ENCODE measurements at places on chromosomes 2 and 18.

DNA sequence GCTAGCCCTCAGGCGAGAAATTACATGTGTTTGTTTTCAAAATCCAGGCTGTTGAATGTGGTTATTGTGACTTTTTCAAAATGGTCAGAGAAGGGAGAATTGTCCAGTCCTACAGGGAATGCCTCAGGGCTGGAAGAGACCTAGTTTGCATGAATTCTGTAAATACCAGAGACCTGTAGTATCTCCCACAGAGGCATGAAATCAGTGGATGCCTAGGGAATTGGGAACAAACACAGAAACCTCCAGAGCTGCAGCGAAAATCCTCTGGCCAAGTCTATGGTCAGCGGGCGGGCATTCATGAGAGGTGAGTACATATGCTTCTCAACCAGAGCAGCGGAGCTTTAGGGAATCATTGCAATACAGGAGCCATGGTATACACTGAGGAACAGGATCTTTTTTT, 1596.5 kb upstream of the NXPH2 start:
- no peak for DNase-seq

GRCh38 chr18:1308686-1309085, 404.0 kb downstream of the ADCYAP1 start:
- no peak for DNase-seq

DNA sequence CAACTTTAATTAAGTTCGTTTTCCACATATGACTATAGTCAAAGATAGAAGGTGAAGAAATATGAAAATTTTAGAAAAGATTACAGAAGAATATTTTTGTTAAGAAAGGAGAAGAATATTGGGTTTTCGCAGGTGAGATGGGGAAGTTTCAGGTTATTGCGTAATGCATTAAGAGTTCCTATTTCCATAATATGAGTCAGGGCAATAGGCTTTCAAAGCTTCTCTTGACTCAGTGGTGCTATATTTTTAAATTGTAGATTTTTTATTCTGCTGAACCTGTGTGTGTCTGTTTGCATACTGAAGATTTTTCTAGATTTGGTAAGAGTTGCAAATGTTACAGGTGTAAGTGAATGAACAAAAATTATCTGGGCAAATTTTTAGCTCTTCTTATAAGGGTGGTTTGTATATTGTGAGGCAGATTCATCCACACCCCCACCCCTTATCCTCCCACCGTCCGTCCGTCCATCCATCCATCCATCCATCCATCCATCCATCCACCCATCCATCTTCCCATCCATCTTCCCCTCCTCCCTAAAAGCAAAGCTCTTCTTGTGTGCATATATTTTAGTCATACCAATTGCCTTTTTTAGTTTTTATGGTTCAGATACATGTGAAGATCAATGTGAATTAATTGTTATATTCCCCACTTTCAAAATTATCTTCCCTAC, 69.6 kb downstream of the MYO1B start:
- no peak for DNase-seq

GRCh38 chr18:8468921-8469335, 140.3 kb upstream of the RAB12 start:
- no peak for DNase-seq

GRCh38 chr2:207836521-207837133, 66.9 kb upstream of the FZD5 start:
- no peak for DNase-seq

DNA sequence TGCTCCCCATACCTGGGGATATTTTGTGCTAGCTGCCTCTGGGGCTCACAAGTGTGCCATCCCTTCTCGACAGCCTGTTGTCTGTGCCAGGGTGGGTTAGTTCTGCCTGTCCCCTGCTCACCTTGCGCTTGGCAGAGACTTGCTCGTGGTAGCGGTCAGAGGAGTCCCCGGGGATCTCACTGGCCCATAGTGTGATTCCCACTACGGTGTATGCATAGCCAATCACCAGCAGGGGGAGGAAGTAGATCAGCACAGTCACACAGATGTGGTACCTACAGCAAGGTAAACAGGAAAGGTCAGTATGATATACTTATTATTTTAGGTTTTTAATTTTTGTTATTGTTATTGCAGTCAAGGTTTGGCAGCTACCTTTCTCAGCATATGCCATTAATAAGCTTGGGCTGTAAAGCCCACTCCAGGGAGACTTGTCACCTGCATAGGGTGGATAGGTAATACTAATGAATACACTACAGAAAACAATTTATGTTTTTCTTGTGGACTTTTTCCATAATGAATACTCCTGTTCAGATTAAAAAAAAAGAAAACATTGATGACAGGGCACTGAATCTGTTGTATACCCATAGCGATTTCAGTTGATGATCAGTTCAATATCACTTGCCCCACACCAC, 95.2 kb downstream of the POLE4 start:
- DNase-seq, result no peak

GRCh38 chr2:126858436-126858835, 40.3 kb upstream of the TEX51 start:
- no peak for DNase-seq

DNA sequence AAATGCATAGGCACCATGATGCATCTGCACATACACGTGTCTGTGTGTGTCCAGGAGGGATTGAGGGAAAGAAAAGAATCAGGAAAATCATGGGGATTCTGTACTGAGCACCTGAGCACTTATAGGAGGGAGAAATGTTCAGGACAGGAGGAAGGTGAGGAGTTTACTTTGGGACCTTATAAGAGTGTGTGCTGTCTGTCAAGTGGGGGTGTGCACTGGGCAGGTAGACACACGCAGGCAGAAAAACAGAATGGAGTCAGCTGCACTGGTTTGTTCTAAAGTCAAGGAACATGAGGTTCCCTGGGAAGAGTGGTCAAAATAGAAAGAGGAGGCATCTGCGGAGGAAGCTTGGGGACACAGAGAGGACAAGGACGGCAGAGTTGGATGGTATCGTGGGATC, 92.2 kb upstream of the KCTD1 start:
- no peak for DNase-seq

GRCh38 chr2:233100192-233100998, 40.3 kb downstream of the INPP5D start:
- DNase-seq, result no peak

- DNase-seq, result no peak
Measured at GRCh38 chr2:1249897-1250687, 163.2 kb upstream of the TPO start.

GRCh38 chr2:152506843-152507242, 171.9 kb downstream of the FMNL2 start:
- DNase-seq, result no peak

DNA sequence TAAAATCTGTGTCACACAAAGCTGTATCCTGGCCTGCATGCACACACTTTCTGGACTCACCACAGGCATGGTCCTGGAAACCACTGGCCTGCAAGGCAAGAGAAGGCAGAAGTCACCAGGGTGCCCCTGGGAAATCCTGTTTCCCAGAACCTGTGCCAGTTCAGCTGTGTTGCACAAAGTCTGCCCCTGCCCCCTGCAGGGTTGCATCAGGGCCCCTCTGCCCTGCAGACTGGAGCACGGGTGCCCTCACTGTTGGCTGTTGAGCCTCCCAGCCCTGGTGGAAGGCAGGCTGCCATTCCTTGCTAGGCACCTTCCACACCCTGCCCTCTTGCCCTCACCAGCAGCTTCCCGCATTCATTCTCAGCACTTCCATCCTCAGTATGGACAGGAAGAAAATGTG, 18.0 kb upstream of the TUBB6 start:
- no peak for DNase-seq

DNA sequence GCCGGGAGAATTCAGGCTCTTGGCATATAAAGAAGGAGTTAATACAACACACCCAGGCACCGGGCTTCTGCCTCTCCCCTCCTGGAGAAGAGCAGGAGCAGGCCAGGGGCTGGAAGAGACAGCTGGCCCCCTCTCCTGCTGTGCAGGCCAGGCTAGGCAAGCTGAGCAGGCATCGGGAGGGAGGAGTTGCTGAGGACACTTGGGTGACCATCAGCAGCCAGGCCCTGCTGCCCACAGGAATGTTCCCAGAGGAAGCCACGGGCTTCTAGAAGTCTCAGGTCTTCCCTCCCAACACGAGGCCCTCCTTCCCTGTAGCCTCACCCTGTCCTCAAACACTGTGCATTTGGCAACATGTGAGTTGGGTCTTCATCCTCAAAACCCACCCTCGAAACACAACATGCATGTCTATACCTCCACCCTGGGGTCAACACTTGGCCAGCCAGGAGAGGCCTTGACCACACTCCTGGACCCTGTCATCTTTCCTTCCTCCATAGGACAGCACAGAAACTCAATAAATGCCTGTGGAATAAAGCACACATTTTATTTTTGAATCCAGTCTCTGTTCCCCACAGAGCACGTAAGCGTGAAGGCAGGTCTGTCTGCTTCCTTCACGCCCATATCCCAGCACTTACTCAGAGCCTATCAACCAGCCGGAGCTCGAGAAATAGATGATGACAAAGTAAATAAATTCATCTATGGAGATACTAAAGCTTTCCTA, 433.8 kb upstream of the ID2 start:
- DNase-seq, result no peak

- DNase-seq, result no peak
Measured at GRCh38 chr2:226773291-226773690, 26.3 kb downstream of the IRS1 start.

- no peak for DNase-seq
Measured at GRCh38 chr2:10597956-10598355, 91.8 kb downstream of the NOL10 start.

DNA sequence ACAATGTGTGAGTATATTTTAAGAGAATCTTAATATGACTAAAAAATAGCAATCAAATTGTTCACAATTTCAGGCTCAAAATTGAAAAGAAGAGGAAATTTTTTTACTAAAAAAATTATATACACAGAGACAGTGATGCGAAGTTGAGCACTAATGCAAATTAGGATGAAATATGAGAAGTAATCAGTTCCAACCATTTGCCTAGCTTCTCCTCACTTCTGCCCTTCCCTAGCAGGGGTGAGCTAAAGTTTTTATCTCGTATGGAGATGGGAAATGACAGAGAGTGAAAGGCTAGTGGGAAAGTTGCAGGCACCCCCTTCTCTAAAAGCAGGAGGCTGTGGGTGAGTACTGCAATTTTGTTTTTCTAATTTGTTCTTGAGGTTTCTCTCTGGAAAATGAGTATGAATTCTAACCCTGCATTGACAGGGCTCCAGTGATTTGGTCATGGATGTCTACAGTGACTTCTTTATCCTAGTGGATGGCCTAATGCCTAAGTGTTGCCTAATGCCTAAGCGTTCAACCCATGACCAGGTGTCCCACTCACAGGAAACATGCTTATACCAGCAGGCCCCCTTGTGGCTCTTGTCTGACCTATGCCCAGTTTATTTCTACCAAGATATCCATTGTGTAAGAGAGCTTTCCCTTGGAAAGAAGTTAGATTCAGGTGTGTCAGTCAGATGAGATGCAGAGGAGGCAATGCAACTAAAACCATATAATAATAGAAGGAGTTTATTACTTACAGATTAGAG, 78.0 kb upstream of the HNMT start:
- DNase-seq, result no peak

DNA sequence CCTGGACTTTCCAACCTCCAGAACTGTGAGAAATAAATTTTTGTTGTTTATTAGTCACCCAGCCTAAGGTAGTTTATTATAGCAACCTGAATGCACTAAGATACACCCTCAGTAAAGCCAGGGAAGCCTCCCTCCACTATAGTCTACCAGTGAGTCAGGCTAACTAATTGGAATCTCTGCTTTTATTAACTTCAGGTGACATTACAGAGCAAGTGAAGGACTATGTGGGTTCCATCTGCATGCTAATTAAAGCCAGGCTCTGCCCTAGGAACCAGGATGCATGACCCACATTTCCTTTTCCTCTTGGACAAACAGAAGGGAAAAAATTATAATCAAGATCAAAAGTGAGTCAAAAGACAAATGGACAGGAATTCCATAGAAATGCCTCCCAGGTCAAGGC, 56.1 kb downstream of the ZC3H8 start:
- no peak for DNase-seq

- DNase-seq, result no peak
Measured at GRCh38 chr18:74834424-74835309, 237.0 kb downstream of the ZNF407 start.

GRCh38 chr2:64237266-64237665, 93.0 kb upstream of the PELI1 start:
- DNase-seq, result no peak

DNA sequence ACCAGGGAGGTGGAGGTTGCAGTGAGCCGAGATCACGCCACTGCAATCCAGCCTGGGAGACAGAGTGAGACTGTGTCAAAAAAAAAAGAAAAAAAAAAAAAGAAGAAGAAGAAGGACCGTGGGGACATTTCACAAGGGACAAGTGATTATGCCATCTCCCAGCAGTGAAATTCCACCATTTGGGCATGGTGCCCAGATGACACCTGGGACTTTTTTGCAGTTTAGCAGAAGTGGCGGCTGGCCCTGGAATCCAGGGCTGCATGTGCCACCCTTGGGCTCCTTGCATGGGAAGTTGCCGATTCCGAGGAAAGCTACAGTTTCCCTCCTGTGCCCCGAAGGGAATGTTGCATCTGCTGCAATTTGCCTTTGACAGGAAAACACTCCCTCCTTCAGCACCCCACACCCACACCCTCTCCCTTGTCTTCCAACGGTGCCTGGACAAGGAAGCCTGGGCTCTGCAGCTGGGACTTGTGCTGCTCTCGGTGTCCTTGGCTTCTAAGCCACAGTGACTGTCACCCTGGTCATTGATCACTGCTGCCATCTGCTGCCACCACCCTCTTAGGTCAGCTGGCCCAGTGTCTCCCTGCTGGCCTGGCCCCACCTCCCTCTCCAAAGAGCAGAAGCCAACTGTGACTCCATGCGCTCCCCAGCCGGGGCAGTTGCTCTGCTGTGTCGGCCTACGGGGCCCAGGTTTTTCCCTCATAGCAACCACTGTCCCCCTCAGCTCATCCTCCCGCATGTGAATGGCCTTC, 56.4 kb upstream of the LRRC30 start:
- no peak for DNase-seq

GRCh38 chr2:1591978-1592907, 152.1 kb downstream of the PXDN start:
- DNase-seq, result no peak

DNA sequence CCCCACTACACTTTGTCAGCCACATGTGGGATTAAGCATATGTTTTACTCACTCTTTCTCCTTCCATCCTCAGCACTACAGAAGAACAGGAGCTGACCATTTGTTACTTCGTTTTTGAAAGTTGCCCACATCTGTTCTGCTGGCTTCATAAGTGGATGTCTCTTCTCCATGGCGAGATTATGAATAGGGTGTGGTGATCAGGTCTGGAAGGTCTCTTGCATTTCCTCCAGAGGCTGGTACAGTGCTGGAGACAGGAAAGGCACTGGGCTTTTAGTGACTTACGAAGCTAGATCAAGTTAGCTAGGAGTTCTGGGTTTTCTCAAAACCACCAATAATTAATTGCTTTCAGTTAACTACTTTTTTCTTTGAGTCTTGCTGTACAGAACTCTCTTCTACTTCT, 136.5 kb downstream of the AQP4 start:
- DNase-seq, result no peak

DNA sequence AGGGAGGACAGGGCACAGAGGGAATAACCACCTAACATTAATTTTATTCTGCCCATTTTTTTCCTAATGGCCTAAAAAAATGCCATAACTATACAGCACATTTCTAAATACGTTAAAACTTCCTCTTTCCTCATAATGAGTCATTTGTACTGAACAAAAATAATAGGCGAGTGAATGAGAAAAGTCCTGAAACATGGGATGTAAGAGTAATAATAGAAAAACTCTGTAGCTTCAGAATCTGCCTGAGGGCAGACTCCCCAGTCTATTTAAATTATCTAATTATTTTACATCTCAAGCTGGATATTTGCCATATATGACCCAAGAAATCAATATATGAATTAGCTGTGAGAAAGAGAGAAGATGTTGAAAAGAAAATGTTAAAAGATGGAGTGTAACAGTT, 285.1 kb downstream of the TMX3 start:
- no peak for DNase-seq
